ENCODE measurements at places on chromosomes 4 and X.

GRCh38 chr4:146033149-146033548, 94.5 kb upstream of the ZNF827 start:
- DNase-seq, result no peak

- no peak for DNase-seq
These were observed 811 bp downstream of the TMEM187 start for GRCh38 chrX:153973127-153974002.

DNA sequence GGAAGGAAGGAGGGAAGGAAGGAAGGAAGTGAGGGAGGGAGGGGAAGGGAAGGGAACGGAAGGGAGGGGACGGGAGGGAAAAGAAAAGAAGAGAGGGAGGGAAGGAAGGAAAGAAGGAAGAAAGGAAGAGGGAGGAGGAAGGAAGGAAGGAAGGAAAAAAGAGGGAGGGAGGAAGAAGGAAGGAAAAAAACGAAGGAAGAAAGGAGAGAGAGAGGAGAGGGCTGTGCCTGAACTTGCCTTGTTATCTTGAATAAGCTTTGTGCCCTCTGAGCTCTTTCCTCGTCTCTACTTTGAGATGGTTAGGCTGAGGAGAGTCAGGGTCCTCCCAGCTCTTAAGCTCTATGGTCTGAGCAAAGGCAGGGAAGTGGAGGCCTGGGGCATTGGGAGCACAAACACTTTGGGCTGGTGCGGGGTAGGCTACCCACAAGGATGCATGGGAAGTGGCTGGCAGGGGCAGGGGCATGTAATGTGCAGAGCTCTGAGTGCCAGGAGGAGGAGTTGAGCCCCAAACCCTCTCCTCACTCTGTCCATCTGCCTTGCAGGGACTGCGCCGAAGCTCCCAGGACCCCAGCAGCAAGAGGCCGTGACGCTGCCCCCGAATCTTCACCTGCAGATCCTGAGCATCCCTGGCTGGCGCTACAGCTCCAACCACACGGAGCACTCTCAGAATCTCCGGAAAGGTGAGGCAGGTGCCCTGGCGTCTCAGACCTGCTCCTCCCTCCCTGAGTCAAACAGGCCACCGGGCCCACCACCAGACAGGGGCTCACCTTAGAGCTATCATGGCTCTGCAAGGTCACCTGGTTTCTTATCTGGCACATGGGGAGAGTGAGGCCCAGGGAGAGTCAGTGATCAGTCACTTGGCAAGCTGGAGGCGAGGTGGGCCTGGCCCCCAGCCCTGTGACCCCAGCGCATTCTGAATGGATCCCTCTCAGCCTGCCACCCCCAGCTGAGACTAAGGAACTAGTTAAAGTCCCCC, 26.5 kb upstream of the MRFAP1 start:
- DNase-seq, result no peak

- no peak for DNase-seq
These were observed 177.3 kb downstream of the PABPC4L start for GRCh38 chr4:134024251-134024650.

DNA sequence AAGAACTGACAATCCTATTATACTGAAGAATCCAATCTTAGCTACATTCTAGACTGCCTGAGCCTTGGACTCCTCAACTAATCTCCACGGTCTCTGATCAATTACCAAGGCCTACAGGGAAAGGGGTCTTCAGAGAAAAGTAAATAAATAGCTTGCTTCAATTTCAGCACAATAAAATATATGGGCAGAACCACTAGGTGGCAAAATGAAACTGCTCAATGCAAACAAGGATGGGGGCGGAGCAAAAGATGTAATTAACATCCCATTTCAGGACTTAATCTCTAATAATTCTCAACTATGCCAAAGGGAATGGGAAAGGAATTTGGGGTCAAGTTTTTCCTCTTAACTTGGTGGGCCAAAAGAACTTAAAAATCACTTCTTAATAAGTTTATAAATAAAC, 78.4 kb upstream of the MAP3K15 start:
- DNase-seq, result no peak

GRCh38 chr4:67765401-67765800, 11.2 kb upstream of the GNRHR start:
- no peak for DNase-seq

DNA sequence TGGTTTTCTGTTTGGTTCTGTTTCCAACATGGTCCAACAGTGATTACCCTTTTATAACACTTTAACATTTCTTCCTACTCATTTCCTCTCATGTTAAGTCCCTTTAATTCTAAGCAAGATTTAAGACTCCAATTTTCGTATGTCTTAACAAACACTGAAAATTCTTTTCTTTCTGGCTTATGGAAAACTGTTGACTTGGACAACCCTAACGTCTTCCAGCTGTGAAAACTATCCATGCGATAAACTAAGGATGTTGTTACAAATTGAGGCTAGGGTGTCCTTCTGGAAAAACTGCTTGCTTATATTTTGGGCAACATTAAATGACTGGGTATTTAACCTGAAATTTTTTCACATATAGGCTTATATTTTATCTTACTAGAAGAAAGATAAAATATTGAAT, 33.9 kb upstream of the RTL3 start:
- DNase-seq, result no peak

GRCh38 chr4:54683616-54684346, 26.0 kb downstream of the KIT start:
- peak; percentile 46 for DNase-seq

DNA sequence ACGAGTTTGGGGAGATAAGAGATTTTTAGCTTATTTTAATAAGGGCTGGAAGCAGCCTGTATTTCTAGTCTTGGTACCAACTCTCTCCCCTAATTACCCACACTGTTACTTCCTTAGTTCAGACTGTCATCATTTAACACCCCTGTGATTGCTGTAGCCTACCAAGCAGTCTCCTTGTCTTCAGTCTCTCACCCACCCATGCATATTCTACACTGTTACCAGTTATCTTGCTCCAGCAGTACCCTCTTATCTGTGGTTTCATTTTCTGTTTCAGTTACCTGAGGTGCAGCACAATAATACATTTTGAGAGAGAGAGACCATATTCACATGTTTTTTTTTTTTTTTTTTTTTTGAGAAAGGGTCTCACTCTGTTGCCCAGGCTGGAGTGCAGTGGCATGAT, 80.2 kb downstream of the DIAPH2 start:
- no peak for DNase-seq

- no peak for DNase-seq
These were observed 116.4 kb upstream of the LSM6 start for GRCh38 chr4:146059151-146059550.

DNA sequence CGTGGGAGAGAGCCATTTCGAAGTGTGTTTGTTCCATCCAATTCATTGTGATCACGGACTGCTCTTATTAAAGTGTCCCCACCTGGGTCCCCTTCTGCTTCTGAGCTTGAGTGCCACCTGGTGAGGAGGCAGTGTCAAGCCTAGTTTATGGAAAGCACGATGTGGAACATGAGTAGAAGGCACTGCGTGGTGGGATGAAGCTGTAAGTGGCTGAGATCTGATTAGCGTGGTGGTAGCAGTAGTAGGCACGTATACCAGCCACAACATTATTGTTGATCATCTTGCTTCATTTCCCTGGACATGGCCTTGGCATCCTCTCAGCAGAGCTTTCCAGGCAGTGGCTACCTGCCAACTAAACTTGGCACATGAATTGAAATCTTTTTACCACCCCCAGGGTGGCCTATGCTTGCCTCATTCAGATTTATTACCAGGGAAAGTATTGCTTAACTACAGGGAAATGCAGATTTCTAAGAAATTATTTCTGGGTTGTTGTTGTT, 46.4 kb downstream of the GPAT3 start:
- no peak for DNase-seq

DNA sequence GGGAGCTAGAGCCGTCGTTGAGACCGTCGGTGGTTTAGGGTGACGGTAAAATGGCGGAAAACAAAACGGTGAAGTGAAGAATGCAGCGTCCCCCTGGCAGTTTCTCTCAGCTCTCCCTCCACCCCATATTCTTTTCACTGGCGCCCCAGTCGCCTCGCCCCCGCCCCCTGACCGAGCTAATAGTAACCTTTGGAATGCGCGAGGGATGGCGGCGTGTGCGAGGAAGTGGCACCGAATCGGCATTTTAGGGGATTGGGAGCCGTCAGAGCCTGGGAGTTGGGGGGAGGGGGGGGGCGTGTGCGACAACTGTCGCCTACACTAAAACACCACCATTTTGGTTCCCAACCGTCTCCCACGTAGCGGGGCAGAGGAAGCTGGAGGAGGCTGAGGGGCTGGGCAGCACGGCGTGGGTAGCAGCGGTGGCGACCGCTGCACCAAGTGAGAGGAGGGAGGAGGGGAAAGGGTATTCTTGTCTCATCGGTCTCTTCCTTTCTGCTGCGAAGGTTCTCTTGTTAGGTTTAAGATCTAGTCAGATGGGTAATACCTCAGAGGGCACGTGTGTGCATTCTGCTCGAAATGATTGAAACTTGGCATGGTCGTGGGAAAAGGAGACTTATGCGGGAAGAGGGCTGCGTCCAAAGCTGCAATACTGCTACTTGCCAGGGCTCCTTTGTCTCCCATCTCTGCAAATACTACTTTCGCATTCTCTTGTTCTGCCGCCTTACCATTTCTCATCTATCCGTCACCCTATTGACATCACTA, 840 bp downstream of the ZNF711 start:
- no peak for DNase-seq

- no peak for DNase-seq
These were observed 27.2 kb upstream of the GPR34 start for GRCh38 chrX:41661366-41662095.

GRCh38 chr4:184548648-184549341, 74.4 kb upstream of the IRF2 start:
- DNase-seq, result no peak

Data from T-helper 2 cell (primary cell).